ENCODE measurements at places on chromosomes 11 and 22.

DNA sequence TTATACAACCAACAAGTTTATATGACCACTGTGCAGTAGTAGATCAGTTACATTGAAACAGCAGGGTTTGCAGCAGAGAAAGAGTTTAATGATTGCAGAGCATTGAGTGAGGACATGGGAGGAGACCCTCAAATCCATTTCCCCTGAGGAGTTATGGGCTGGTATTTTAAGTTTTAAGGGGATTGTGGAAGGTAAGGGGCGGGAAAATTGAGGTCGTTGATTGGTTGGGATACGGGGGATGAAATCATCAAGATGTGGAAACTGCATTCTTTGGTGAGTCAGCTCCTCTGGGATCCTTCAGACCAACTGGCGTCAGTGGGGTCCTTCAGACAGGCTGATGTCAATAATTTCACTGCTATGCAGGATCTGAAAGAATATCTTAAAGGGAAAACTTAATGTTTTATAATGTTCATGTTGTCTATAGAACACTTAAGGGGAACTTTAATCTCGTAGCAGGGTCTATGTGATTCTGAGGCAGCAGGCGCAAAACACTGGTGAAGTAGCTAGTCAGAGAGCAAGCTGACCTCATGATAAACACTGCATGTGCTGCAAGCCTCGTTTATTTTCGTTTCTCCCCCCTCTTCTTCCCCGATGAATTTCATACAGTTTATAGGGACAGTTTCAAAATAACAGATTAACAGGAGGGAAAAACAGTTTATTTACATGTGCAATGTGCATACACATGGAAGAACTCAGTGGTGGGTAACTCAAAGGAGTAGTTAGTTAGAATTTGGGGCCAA is 17.4 kb upstream of the BACE1-AS start:
- DNase-seq = peak; percentile 84

GRCh38 chr22:43852573-43853327 is 9.6 kb downstream of the SULT4A1 start:
- no peak for DNase-seq

- DNase-seq = no peak
These were observed 946.3 kb downstream of the JRKL start for GRCh38 chr11:97336064-97336463.

DNA sequence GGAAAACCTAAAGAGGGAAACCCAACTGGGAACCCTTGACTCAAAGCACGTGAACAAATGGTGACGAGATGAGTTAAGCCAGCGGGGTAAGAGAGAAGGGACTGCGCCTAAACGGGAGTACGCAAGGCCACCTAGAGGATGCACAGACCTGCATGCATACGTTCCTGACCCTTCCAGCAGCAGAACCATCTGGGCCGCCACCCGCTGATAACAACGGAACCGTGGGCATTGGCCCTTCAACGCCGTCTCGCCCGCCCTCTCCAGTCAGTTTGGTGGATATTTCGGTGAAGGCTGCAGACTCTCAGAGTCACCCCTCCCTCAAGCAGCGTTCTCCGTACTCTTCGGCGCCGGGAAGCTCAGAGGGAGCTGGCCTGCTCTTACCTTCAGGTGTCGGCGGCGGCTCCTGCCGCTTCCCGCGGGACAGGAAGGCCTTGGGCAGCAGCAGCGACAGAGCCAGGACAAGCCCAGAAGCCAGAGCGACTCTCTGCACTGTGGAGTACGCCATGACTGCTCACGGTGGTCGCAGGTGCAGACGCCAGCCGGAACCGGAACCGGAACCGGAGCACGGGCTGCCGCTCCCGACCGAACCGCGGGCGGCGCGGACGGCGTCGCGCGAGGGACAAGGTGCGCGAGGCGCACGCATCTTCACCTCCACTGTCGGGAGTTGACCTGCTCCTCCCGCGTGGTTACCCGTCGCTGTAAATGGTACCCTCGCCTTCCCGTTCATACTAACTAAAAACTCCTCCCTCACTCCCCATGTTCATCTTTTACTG is at the start of gene RIC3:
Gene RIC3, minus strand, starts transcription at position 541 of the 773 bp plus-strand sequence. Its CDS starts 36 bp downstream, at position 505.
- DNase-seq = no peak

GRCh38 chr22:37309211-37310074 is 27.1 kb downstream of the CYTH4 start:
- DNase-seq = no peak

GRCh38 chr11:61572913-61573312 is 8.0 kb downstream of the SYT7 start:
- DNase-seq = no peak

Data from A673 (cell line).